GM12891 (cell line): ENCODE measurements at places on chromosomes 2 and 18.

GRCh38 chr2:239307921-239308613 lies 92.8 kb downstream of the HDAC4 start:
- no peak for DNase-seq

GRCh38 chr2:221153226-221153625 lies 418.9 kb downstream of the EPHA4 start:
- DNase-seq, result no peak

GRCh38 chr18:52903857-52904256 lies 563.9 kb downstream of the DCC start:
- peak; percentile 14 for DNase-seq

DNA sequence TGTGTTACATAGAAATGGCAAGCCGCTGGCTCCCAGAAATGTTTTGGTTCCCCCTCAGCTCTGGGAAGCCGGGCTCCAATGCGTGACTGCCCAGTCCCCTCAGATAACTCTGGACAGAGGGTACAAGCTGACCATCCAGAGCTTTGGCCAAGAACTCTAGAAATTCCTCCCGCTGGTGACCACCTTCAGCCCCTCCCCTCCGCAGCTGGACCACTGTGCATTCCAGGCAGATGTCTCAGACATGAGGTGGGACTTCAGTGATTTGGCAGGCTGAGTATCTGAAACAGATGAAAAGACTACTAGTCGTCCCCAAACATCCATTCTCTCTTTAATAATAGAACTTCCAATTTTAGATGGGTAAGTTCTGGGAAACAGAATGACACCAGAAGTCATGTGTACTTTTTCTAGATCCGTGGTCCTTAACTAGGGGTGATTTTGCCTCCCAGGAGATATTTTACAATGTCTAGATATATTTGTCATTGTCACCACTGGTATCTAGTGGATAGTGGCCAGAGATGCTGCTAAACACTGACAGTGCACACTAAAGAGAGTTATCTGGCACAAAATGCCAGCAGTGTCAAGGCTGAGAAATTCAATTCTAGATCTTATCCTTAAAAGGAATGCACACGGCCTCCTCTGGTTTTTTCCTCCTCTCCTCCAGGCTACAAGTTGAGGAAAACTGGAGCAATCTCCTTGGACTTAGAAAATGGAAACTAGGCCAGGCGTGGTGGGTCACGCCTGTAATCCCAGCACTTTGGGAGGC lies 294.3 kb downstream of the SRBD1 start:
- no peak for DNase-seq

- DNase-seq, result no peak
Observed at GRCh38 chr2:227464361-227464760, 7.6 kb upstream of the AGFG1 start.

- peak; percentile 51 for DNase-seq
Observed at GRCh38 chr2:218063486-218063885, 5.6 kb upstream of the RUFY4 start.

GRCh38 chr2:71597756-71598155 lies 144.4 kb downstream of the DYSF start:
- DNase-seq, result no peak

- DNase-seq, result no peak
Observed at GRCh38 chr18:9663377-9663776, 44.7 kb upstream of the RAB31 start.

GRCh38 chr2:105627534-105627933 lies 117.2 kb upstream of the NCK2 start:
- DNase-seq, result no peak

GRCh38 chr2:227310756-227311110 lies 14.3 kb upstream of the MFF start:
- DNase-seq, result no peak

GRCh38 chr2:159921752-159922404 lies 123.9 kb upstream of the CD302 start:
- peak; percentile 55 for DNase-seq

GRCh38 chr2:199460846-199461710 lies 3.3 kb upstream of the SATB2 start:
- DNase-seq, result no peak

DNA sequence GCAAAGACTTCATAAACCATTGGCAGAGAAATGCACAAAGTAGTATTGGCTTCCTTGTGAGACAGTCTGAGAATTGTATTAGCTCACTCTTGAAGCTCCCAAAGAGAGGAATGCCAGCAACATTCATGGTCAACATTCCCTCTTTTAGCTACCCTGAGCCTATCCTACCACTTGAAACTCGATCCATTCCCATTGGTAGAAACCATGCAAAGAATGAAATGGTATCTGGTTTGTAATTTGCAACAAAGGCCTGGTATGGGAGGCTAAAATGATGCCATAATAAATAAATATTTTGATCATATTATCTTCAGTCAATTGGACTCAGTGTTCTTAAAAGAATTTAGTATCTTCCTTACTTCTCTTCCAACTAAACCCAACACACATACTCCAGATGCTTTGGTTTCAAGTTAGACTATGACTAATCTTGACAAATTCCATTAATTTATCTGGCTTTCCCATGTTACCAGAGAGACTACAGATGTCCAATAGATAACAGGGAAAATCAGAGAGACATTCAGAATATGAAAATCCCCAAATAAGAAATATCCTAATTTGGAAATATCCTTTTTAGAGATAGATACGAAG lies 102.9 kb downstream of the DHRS9 start:
- no peak for DNase-seq

DNA sequence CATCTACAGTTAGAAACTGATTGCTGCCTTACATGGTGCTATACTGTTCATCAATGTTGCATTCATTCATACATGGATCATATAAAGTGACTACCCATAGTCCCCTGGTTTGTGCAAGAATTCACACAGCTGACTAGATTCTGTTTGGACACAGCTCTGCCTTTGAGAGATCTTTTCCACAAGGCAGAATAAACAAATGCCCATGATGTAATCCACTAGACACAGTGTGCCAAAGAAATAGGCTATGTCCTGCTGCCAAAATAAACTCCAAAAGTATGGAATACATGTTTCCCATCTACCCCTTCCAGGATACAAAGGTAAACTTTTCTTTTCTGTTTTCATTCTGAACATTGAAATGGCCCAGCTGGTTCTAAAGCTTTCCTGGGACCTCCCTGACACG lies 269.4 kb upstream of the CHAC2 start:
- no peak for DNase-seq

GRCh38 chr18:74901362-74902146 lies 303.9 kb downstream of the ZNF407 start:
- no peak for DNase-seq

GRCh38 chr2:134233728-134234136 lies 20.1 kb upstream of the MGAT5 start:
- no peak for DNase-seq

GRCh38 chr2:240623531-240624010 lies 1.7 kb upstream of the GPR35 start:
- no peak for DNase-seq

GRCh38 chr18:8491516-8491915 lies 117.7 kb upstream of the RAB12 start:
- no peak for DNase-seq

- no peak for DNase-seq
Observed at GRCh38 chr2:183244300-183244844, 120.1 kb downstream of the NUP35 start.

GRCh38 chr2:126761981-126762878 lies 106.3 kb downstream of the GYPC start:
- DNase-seq, result no peak

DNA sequence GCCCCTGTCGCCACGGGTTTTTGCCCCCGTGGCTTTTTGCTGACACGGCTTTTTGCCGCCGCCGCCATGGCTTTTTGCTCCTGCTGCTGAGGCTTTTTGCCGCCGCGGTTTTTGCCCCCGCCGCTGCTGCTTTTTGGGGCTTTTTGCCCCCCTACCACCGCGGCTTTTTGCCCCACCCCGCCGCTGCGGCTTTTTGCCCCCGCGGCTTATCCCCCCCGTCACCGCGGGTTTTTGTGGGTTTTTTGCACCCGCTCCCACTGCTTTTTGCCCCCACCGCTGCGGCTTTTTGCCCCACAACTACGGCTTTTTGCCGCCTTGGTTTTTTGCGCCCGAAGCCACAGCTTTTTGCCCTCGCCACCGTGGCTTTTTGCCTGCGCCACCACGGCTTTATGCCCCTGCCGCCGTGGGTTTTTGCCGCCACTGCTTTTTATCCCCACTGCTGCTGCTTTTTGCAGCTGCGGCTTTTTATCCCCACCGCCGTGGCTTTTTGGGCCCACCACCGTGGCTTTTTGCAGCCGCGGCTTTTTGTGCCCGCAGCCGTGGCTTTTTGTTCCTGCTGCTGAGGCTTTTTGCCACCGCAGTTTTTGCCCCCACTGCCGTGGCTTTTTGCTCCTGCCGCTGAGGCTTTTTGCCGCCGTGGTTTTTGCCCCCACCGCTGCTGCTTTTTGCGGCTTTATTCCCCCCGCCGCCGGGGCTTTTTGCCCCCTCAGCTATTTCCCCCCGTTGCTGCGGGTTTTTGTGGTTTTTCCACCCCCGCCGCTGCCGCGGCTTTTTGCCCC lies 2798.0 kb upstream of the TEKT4 start:
- DNase-seq, result no peak

DNA sequence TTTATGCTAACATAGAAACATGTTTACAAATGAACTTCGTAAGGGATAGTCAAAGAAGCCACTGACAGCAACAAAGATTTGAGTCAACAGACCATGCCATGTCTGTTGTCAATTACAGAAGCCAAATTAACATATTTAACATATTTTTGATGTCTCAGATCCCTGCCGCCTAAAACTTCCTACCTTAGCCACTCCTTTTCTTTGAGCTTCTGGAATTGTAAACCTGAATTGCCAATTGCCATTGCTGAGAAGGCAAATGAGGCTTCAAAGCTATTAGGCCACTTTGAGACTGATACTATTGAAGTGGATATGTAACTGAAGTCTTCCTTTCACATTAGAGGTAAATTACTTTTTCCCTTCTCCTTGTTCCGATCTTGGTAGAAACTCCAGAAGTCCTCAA lies 66.0 kb upstream of the DSEL start:
- DNase-seq, result no peak

DNA sequence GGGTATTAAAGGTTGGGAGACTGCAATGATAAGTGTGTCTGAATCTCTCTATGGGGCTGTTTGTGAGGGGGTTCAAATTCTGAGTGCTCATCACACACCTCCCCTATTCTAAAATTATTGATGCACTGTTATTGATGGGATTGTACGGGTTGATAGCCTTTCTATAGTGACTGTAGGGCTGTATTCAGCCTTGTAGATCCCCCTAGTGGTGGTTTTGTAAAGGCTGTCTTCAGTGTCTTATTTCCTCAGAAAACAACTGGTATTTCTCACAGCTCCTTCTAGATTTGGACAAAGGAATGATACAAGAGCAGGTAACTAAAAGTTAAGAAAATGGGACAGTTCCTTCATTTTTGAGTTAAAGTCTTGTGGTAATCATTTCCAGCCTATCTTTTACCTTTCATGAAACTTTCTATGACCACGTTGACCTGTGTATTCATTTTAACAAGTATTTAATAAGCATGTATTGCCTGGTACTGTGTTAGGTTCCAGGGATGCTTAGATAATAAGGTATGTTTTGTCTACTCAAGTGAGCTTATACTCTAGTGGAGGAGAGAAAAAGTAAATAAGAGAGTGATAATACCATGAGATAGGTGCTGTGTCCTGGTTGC lies 21.2 kb downstream of the SMAD4 start:
- DNase-seq, result no peak

- no peak for DNase-seq
Observed at GRCh38 chr2:46717344-46718121, 198.1 kb downstream of the MCFD2 start.

DNA sequence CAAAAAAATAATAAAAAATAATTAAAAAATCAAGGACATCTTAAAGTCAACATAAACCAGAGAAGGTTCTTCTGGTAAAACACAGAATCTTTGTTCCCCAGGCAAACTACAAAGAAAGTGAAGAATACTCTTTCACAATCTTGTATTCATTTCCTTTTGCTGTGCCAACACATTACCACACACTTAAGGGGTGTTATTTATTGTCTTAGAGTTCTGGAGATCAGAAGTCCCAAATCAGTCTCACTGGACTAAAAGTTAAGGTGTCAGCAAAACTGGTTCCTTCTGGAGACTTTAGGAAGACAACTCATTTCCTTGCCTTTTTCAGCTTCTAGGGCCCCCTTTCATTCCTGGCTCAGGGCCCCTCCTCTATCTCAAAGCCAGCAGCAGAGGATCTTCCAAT lies 12.2 kb upstream of the CAB39 start:
- DNase-seq, result no peak

- DNase-seq, result no peak
Observed at GRCh38 chr18:46069524-46069923, 2.5 kb downstream of the PSTPIP2 start.

- DNase-seq, result no peak
Observed at GRCh38 chr2:3475771-3476170, 43.6 kb downstream of the ADI1 start.

- DNase-seq, result no peak
Observed at GRCh38 chr2:100624536-100624935, 61.7 kb downstream of the PDCL3 start.

- no peak for DNase-seq
Observed at GRCh38 chr2:69789175-69789721, 40.2 kb upstream of the GMCL1 start.
